ENCODE measurements at places on chromosomes 4 and X. TPM values are rescaled to one million over a fixed set of nuclear protein-coding genes. Genes with fewer than 3 reads are reported as not detected.

DNA sequence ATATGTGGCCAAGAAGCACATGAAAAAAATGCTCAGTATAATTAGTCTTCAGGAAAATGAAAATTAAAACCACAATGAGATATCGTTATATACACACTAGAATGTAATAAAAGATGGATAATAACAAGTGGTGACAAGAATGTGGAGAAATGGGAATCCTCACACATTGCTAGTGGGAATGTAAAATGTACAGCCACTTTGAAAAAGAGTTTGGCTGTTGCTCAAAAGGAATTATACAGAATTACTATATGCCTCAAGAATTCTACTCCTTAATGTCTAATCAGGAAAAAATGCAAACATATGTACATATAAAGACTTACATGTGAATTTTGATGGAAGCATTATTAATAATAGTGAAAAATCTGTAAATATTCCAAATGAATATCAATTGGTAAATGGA lies 102.2 kb downstream of the SPCS3 start:
- no peaks in the 10 kb centered on the region for H3K36me3 ChIP-seq
- H3K4me1 ChIP-seq: no peaks in the 10 kb centered on the region
- H3K4me3 ChIP-seq: no peak overlapping the region
- no peak overlapping the region for H3K27ac ChIP-seq
- DNase-seq: peak; percentile 55

- no peak overlapping the region for H3K4me3 ChIP-seq
- H3K27me3 ChIP-seq: no peaks in the 10 kb centered on the region
- peaks cover 26% of the 10 kb centered on the region for H3K36me3 ChIP-seq
- peak overlapping the region; percentile 46 for H3K27ac ChIP-seq
- H3K4me1 ChIP-seq: peaks cover 32% of the 10 kb centered on the region
- peak; percentile 56 for DNase-seq
Measured at GRCh38 chr4:168880072-168880675, 129.9 kb downstream of the CBR4 start.

DNA sequence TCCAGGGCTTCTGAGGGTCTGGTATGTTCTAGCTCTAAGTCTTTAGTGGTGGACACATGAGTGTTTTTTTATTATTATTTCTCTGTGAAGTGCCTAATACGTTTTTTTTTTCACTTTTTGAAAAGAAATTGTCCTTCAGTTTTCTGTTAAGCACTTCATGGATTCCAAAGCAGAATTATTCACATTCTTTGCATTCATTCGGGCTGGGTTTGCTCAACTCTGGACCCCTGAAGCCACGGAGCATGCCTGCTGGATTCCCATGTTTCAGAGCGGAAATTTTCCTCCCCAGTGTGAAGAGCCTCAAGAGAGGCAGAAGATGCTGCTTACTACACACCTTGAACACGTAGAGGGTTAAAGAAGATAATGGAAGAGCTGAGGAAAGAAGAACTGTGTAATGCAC lies 107.5 kb downstream of the EGF start:
- no peak overlapping the region for H3K27ac ChIP-seq
- H3K4me1 ChIP-seq: no peaks in the 10 kb centered on the region

Gene CTAG1A
- total RNA-seq: not detected

DNA sequence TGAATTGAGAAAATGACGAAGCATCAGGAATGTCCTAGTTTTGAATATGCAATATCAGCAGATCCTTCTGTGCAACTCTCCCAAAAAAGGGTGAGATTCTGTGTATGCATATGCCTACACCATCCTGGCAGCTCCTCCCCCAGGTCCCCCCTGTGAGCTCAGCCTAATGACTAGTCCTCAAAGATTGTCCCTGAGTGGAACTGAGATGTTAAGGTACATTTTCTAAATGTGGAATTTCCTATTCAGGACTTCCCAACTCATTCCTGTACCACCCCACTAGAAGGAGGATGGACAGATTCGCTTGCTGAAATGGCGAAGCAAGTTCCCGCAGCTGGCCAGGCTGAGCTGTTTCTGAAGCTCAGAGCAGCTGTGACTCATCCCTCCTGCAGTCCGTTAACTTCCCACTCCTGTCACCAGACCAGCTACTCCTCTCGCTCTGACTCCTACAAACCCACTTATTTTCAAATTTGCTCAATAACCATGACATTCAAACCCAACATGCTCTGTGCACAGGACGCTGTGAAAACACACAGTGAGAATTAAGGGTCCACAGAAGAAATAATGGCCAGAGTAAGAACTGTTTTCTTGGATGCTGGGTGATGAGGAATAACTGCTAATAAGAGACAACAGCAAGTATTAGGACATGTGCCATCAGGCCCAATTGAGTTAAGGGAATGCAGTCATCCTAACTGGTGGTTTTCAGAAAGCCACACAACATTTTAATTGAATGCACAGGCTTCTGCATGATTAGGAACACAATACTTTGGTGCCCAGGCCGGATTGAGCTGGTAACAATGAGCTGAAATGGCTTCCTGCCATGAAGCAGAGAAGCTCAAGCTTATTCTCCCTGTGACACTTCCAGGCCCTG lies 40.0 kb upstream of the IRF2 start:
- H3K4me1 ChIP-seq: peaks cover 12% of the 10 kb centered on the region
- peak overlapping the region; percentile 72 for H3K27ac ChIP-seq
- H3K4me3 ChIP-seq: peak overlapping the region; percentile 41
- H3K36me3 ChIP-seq: no peaks in the 10 kb centered on the region

Gene RAB41
- total RNA-seq: not detected

Measured in IMR-90 (cell line).